Central memory CD4-positive, alpha-beta T cell (primary cell): ENCODE measurements at places on chromosomes 5 and 9.

DNA sequence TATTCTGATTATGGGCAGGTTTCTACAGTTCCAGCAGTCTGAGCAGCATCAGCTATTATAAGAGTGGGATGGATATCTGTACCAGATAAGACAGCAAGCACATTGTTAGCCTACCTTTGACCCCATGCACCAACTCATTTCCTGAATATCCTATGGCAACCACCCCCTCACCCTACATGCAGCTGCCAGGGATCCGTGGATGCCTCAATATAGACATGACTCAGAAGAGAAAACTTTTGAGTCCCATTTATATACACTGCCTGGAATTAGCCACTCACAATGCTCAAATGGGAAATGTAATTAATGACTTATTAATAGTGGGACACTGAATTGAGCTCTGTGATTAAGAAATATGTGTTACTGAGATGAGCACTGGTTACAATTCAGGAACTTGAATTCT lies 124.4 kb downstream of the SSBP2 start:
- no peak for DNase-seq

DNA sequence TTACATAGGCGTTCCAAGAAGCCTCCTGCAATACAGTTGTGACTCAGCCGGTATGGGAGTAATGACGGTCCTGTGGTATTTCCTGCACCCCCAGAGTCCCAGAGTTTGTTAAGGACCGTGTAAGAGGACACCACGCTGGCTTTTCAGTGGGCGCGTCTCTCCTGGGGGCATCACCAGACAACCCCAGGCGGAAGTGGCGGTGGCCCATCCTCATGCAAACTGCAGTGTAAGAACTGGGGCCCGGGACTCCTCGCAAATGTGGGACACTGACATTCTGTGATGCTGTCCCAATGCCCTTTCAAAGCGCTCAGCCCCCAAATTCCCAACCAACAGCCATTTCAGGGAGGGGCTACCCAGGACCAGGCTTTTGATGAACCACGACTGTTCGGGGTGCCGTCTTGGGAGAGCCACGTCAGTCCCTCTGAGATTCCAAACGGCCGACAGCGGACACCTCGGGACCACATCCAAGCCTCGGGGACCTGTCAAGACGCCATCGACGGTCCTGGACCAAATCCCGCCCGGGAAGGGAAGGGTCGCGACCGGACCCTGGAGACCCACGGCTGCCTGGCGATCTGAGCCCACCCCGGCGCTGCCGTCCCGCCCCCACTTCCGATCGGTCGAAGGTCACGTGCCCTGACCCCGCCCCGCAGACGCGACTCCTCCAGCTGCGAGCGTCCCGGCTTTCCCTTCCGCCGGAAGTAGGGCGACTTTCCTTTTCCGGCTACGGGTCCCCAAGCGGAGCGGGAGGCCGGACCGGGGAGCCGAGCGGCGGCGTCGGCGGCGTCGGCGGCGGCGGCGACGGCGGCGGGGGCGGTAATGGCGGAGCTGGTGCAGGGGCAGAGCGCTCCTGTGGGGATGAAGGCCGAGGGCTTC lies at the start of gene FUBP3:
Gene FUBP3, plus strand, starts transcription at position 713 of the 873 bp plus-strand sequence. Its CDS starts 104 bp downstream, at position 817.
- peak; percentile 75 for DNase-seq

GRCh38 chr9:77475641-77476473 lies 172.3 kb downstream of the GNA14 start:
- peak; percentile 32 for DNase-seq

GRCh38 chr9:70609542-70610286 lies 195.3 kb upstream of the KLF9 start:
- DNase-seq = no peak

- no peak for DNase-seq
These were observed 22.0 kb upstream of the GTF3C5 start for GRCh38 chr9:133008824-133009223.

- DNase-seq = no peak
These were observed 34.4 kb upstream of the PALM2AKAP2 start for GRCh38 chr9:109745335-109746283.

DNA sequence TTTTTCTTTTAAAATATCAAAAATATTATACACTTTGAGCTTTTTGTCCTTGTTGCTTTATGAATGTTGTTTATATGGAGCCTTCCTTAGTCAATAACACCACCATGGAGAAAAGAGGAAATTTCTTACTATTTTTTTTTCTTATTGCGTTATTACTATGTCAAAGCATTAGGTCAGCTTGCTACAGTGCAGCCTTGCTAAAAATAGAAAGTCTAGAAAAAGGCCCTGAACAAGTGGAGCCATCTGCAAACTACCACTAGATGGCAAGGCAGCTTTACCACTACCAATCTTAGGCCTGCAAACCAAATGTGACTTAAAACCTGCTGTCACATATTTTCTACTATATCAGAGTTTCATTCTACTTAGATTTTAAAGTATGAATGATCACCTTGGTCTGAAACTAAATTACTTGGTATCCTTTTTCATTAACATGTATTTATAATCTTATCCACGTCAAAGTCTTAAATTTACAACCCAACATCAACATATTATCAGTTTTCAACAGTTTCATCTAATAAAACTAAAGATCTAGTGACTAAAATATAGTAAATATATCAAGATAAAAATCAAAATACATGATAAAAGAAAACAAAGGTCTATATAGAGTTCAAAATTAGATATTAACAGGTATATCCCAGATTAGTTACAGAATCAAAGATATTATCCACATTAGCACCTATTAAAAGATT lies 113.1 kb upstream of the ACOT12 start:
- DNase-seq = peak; percentile 36

GRCh38 chr9:113863345-113863744 lies 12.8 kb upstream of the ZNF618 start:
- no peak for DNase-seq

DNA sequence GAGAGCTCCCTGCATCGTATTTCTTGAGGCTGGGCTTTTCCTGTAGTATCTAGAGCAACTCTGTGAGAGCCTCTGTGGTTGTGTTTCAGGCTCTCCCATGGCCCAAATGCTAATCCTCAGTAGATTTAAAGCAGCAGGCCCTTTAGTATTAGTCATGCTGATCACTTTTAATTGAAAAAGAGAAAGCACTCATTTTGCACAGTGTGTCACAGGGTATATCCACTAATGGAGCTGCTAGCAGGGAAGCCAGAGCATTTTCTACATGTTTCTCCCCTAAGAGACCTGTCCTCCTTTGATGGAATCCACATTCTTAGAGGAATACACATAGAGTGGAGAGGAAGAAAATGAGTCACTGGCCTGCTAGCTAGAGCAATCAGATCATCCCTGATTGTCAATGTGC lies 348.5 kb downstream of the TMEM232 start:
- no peak for DNase-seq

DNA sequence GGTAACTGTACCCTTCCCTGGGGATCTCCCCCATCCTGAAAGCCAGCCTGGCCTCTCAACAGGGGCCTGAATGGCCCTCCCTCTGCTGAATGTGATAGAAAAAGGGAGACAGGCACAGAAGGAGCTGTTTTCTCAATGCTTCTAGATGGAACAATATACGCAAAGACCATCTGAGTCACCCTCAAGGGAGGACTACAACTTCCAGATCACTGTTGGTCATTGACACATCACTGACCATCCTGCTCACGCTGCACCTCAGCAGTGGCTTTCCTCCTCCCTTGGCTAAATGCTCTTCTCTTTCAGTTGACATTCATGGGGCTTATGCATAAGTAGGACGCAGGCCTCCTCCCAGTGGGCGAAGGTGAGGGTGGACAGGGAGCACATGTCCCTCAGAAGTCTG lies 112.2 kb upstream of the SHB start:
- DNase-seq = no peak

DNA sequence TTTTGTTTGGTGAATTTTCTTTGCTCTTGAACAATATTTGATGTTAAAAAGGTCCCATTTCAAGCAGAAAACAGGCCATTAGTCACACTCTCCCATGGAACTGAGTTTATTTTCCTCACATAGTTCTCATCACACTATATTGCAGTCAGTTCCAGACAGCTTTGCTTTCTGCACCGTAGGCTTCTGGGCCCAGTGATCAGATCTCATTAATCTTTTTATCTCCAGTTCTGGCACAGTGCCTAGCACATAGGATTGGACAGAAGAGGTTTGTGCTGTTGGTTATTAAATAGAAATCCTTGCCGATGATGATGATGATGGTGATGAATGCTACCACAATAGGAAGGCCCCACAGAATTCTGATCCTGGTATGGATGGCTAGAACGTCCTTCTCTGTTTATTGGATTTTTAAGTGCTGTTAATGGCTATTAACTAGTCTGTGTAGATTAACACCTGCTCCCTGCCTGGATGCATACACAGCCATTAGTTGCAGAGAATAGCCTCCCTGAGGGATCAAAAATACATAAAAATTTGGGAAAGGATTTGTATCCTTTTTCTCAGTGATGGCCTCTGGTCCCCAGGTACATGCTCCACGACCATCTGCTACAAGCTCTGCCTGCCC lies 52.0 kb upstream of the NTRK2 start:
- DNase-seq = no peak

DNA sequence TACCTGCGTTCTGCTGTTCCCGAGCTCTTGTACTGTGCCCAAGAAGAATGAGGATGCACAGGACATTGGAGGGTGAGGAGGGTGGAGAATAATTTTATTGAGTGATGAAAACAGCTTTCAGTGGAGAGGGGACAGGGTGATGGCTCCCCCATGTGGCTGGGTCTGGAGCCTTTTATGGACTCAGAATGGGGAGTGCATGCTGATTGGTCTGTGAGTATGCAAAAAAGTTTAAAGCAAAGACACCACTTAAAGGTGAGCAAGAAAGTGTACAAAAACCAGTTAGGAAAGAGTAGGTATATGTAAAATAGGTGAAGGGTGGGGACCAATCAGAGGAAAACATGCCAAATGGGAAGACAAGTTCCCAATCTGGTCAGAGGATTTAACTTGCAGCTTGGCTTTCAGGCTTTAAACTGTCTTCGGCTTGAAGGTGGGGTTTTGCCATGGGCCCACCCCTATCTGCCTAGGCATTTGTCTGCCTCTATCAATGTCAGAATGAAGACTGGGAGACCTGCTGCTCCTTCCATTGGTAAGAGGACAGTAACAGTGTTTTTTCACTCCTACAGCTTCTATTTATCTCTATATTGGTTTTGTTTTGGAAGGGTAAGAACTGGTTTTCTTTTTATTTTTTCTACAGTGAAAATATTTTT lies 118.0 kb upstream of the RAI14 start:
- no peak for DNase-seq
